ENCODE measurements at places on chromosomes 2 and 18. TPM values are rescaled to one million over a fixed set of nuclear protein-coding genes. Genes with fewer than 3 reads are reported as not detected.

The E2F6 gene
- 22.0 TPM for total RNA-seq

The MC5R gene
- not detected for total RNA-seq

The GNAL gene
- 16.1 TPM for total RNA-seq

The SNTG2 gene
- total RNA-seq, result 46.2 TPM

The SEPTIN2 gene
- 346 TPM for total RNA-seq

The C1GALT1C1L gene
- total RNA-seq, result 1.5 TPM

The TWIST2 gene
- total RNA-seq, result 199 TPM

The GPR75 gene
- 6.3 TPM for total RNA-seq

The MYO5B gene
- 14.7 TPM for total RNA-seq

- DNase-seq, result no peak
- H3K4me1 ChIP-seq, result no peaks in the 10 kb centered on the region
- no peaks in the 10 kb centered on the region for H3K27me3 ChIP-seq
- H3K27ac ChIP-seq, result no peak overlapping the region
These were observed 64.4 kb downstream of the IKZF2 start for GRCh38 chr2:213087040-213087439.

GRCh38 chr2:113056521-113056920, 2.5 kb upstream of the IL36RN start:
- H3K27ac ChIP-seq, result no peak overlapping the region
- no peak for DNase-seq
- no peaks in the 10 kb centered on the region for H3K4me1 ChIP-seq
- H3K27me3 ChIP-seq, result no peaks in the 10 kb centered on the region
- no peaks in the 10 kb centered on the region for H3K36me3 ChIP-seq

- no peaks in the 10 kb centered on the region for H3K36me3 ChIP-seq
- H3K27ac ChIP-seq, result peak overlapping the region; percentile 100
- H3K27me3 ChIP-seq, result no peaks in the 10 kb centered on the region
- peak; percentile 91 for DNase-seq
These were observed 3.1 kb upstream of the ARID5A start for GRCh38 chr2:96533292-96534073.

DNA sequence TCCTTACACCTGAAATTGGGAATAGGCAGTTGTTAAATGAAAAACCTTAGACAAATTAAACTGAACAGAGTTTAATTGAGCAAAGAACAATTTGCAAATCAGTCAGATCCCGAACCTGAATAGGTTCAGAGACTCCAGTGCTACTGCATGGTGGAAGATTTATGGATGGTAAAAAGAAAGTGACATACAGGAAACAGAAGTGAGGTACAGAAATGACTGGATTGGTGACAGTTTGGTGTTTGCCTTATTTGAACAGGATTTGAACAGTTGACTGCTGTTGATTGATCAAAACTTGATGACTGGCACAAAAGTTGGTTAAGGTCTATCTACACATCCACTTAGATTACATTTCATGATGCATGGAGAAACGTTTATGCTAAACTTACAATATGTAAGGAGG, 248.8 kb downstream of the HNMT start:
- H3K27me3 ChIP-seq, result no peaks in the 10 kb centered on the region
- no peaks in the 10 kb centered on the region for H3K4me1 ChIP-seq
- no peak overlapping the region for H3K4me3 ChIP-seq
- no peak for DNase-seq

- no peak for DNase-seq
- H3K27ac ChIP-seq, result no peak overlapping the region
- H3K36me3 ChIP-seq, result no peaks in the 10 kb centered on the region
- no peak overlapping the region for H3K4me3 ChIP-seq
- H3K4me1 ChIP-seq, result no peaks in the 10 kb centered on the region
These were observed 54.4 kb upstream of the B3GNT7 start for GRCh38 chr2:231341100-231341499.

GRCh38 chr18:3397786-3398185, 52.2 kb upstream of the TGIF1 start:
- no peak overlapping the region for H3K4me3 ChIP-seq
- H3K27me3 ChIP-seq, result no peaks in the 10 kb centered on the region
- no peak overlapping the region for H3K27ac ChIP-seq

DNA sequence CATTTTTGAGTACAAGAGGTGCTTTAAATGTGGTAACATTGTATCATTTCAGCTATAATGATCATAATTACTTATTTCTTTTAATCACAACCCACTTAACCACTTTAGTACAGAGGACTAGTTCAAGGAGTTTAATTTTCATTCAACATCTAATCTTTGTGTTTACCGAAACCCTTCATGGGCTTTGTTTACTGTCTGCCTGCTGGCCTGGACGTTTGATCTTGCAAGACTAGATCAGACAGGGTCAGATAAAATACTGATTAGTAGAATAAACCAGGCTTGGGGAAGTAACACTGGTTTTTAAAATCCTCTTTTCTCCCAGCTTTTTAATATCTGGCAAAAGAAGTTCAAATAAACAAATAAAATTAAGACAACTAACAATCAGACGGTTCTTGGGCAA, 93.6 kb downstream of the SATB2 start:
- no peaks in the 10 kb centered on the region for H3K27me3 ChIP-seq
- DNase-seq, result no peak
- H3K4me3 ChIP-seq, result no peak overlapping the region

DNA sequence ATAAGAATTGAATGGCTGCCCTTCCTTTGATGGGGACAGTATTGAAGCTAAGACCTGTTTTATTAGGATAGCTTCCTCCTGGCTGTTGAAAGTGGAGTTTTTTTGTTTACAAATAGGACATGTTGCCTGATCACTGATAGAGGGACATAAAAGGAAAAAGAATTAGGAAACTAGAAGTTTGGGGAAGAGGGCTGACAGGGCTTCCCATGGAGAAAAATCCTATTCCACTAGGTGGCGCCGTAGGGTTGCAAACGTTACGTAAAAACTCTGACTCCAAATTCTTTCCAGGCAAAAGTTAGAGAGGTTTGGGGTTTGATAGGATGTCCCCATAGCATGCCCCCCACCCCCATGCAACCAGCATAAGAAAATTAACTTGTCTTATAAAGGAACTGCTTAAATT, 11.1 kb upstream of the RBFA start:
- no peak overlapping the region for H3K4me3 ChIP-seq
- no peak for DNase-seq
- H3K36me3 ChIP-seq, result no peaks in the 10 kb centered on the region
- no peaks in the 10 kb centered on the region for H3K27me3 ChIP-seq
- H3K4me1 ChIP-seq, result no peaks in the 10 kb centered on the region

DNA sequence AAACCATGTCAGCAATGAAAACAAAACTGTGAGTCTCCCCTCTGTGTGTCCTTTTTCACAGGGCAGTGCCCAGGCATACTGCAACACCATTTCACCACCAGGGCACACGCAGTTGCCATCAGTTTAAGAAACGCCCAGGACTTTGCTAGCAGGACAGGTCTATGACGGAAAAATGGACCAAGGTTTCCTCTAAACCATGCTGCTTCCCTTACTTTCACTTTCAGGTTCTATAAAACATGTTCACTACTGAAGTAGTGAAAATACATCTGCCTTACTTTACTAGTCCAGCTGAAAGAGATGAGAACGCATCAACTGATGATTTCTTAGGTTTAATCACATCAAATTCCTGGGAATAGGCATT, 110.5 kb downstream of the TCF4 start:
- no peaks in the 10 kb centered on the region for H3K36me3 ChIP-seq
- no peak for DNase-seq
- no peaks in the 10 kb centered on the region for H3K27me3 ChIP-seq
- peak overlapping the region; percentile 81 for H3K27ac ChIP-seq
- H3K4me1 ChIP-seq, result no peaks in the 10 kb centered on the region
- peak overlapping the region; percentile 44 for H3K4me3 ChIP-seq

DNA sequence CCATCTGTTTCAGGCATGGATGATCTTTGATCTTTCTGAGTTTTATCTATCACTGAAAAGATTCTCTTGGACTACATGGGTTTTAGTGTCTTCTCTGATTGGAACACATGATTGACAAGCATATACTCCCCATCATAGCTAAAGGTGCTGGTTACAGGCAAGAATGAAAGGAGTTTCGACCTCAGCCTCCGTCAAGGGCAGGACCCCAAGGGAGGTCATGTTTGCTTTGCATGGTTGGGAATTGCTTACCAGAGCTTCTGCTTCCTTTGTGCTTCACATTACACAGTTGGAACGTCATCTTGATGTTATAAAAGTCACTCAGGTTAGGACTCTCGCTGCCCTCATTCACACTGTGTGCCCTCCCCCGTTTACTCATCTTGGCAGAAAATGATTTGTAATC, 287.7 kb downstream of the PIK3C3 start:
- H3K27ac ChIP-seq, result no peak overlapping the region
- H3K36me3 ChIP-seq, result no peaks in the 10 kb centered on the region
- no peak for DNase-seq
- no peak overlapping the region for H3K4me3 ChIP-seq
- no peaks in the 10 kb centered on the region for H3K4me1 ChIP-seq

DNA sequence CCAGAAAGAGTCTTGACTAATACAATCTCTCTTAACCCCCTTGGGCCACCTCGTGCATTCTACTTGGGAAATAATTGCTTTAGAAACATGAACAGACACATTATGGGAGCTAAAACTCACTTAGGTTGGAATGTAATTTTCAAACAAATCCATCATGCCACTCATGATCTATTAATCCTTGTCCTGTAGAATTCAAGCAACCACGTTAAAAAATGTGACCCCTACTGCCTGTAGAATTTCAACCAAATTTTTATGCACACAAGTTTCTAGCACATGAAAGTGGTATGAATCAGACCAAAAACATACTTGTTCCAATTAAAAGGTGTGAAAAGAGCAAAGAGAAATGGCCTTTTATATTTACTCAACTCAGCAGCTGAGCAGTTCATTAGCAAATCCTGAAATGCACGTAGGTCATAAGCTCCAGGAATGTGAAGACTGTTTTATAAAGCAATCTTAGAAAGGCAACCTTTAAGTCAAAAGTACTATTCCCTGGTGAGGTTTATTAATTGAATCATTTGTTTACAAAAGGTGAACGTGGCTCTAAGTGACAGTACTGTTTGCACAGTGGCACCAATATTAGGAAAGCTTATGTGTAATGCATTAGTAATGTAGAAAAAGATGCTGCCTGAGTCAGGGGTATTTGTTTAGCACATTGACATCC, 459.4 kb upstream of the UBE2E3 start:
- no peaks in the 10 kb centered on the region for H3K36me3 ChIP-seq
- H3K4me1 ChIP-seq, result no peaks in the 10 kb centered on the region
- no peak overlapping the region for H3K27ac ChIP-seq

GRCh38 chr2:28000287-28000686, 109.8 kb downstream of the BABAM2 start:
- no peaks in the 10 kb centered on the region for H3K27me3 ChIP-seq
- no peak overlapping the region for H3K4me3 ChIP-seq
- no peak for DNase-seq
- H3K36me3 ChIP-seq, result no peaks in the 10 kb centered on the region
- H3K4me1 ChIP-seq, result no peaks in the 10 kb centered on the region

GRCh38 chr2:102575888-102576287, 43.5 kb upstream of the SLC9A2 start:
- H3K27ac ChIP-seq, result no peak overlapping the region
- no peak for DNase-seq
- no peak overlapping the region for H3K4me3 ChIP-seq
- no peaks in the 10 kb centered on the region for H3K36me3 ChIP-seq
- no peaks in the 10 kb centered on the region for H3K27me3 ChIP-seq

GRCh38 chr18:4524096-4524495, 69.0 kb upstream of the DLGAP1 start:
- no peaks in the 10 kb centered on the region for H3K4me1 ChIP-seq
- DNase-seq, result no peak
- no peak overlapping the region for H3K4me3 ChIP-seq
- H3K36me3 ChIP-seq, result no peaks in the 10 kb centered on the region
- H3K27ac ChIP-seq, result no peak overlapping the region

DNA sequence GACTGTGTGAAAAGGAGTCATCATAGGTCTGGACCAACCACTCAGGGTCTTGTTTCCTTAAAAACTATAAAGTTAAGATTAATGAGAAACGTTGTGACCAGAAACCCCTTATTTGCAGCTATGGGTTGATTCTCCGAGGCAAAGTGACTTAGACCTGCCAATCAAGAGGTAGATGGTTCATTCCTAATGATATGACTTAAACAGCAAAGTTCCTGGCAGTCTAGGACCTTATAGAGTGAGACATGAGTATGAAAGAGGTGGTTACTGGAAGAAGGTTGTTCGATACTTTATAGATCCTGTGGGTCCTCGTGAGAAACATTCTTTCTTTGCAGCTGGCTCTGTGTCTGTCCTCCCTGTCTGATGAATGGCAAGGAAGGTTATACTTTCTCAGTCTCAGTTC, 8.0 kb downstream of the SFXN5 start:
- H3K4me3 ChIP-seq, result no peak overlapping the region
- no peaks in the 10 kb centered on the region for H3K36me3 ChIP-seq
- H3K27me3 ChIP-seq, result no peaks in the 10 kb centered on the region
- H3K4me1 ChIP-seq, result no peaks in the 10 kb centered on the region
- DNase-seq, result no peak
